ENCODE measurements at places on chromosomes 7 and 10. TPM values are rescaled to one million over a fixed set of nuclear protein-coding genes. Genes with fewer than 3 reads are reported as not detected.

Gene NPFFR1
- total RNA-seq = not detected

Gene ANXA8
- total RNA-seq = 2.0 TPM

Gene PON3
- total RNA-seq = 0.17 TPM

Gene PDE1C
- 8.5 TPM for total RNA-seq

Gene FFAR4
- 0.70 TPM for total RNA-seq

Gene ELN
- total RNA-seq = not detected

Gene NYAP1
- 6.3 TPM for total RNA-seq

Gene NUDT13
- total RNA-seq = 3.0 TPM

Gene RADIL
- total RNA-seq = 11.8 TPM

Gene NAT16
- not detected for total RNA-seq

Gene CCL24
- total RNA-seq = not detected

Gene VAX1
- total RNA-seq = 0.58 TPM

Gene RBP3
- total RNA-seq = not detected

Gene GTF2IRD1
- 47.9 TPM for total RNA-seq

Gene CREB3L2
- 85.8 TPM for total RNA-seq

Gene C10orf143
- 1.8 TPM for total RNA-seq

Gene ACBD7
- 0.76 TPM for total RNA-seq

Gene TAS2R41
- total RNA-seq = not detected
